Activated CD4-positive, CD25-positive, alpha-beta regulatory T cell treated with anti-CD3 and anti-CD28 coated beads, Interleukin-2, amount 50 U/mL, for 72 hours (primary cell): ENCODE measurements at places on chromosomes 7 and 10.

GRCh38 chr7:158367634-158367982 is 220.0 kb downstream of the PTPRN2 start:
- no peak for DNase-seq

GRCh38 chr10:29256019-29256418 is 32.9 kb upstream of the LYZL1 start:
- no peak for DNase-seq

GRCh38 chr7:50533866-50534265 is 31.3 kb downstream of the DDC start:
- no peak for DNase-seq

- no peak for DNase-seq
Observed at GRCh38 chr10:53463539-53463938, 691.0 kb upstream of the MBL2 start.

- no peak for DNase-seq
Observed at GRCh38 chr10:107931808-107932207, 767.3 kb upstream of the SORCS1 start.

GRCh38 chr7:120171406-120171805 is 101.6 kb upstream of the KCND2 start:
- no peak for DNase-seq

DNA sequence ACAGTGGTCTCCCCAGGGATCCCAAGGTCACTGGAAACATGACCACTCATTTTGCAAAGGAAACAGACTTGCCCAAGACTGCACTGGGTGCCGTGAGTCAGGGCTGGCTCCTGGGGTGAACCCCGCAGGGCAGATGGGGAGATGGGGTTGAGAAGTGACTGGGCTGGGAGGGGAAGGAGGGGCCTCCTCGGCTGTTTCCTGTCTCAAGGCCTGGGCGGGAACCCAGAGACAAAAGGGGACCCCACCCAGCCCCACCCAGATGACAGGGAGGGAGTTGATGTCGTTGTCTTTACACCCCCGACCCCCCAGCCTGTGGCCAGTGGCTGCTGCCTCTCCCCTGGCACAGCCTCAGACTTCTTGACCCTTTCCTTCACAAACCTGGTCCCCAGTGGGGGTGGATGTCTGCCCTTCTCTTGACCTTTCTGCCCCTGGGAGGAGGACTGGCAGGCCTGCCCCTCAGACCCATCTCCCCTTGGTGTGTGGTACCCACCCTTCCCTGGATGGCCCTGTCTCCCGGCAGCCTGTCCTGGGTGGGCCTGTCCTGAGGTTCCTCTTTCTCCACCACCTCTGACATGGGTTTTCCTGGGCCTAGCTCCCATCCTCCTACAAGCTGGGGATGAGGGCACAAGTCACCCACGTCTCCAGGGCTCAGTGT is 1.4 kb downstream of the MYO1G start:
- DNase-seq = peak; percentile 73

GRCh38 chr10:15045380-15045779 is 1.6 kb downstream of the OLAH start:
- DNase-seq = no peak

- DNase-seq = no peak
Observed at GRCh38 chr10:31215052-31215451, 104.0 kb upstream of the ZEB1 start.

DNA sequence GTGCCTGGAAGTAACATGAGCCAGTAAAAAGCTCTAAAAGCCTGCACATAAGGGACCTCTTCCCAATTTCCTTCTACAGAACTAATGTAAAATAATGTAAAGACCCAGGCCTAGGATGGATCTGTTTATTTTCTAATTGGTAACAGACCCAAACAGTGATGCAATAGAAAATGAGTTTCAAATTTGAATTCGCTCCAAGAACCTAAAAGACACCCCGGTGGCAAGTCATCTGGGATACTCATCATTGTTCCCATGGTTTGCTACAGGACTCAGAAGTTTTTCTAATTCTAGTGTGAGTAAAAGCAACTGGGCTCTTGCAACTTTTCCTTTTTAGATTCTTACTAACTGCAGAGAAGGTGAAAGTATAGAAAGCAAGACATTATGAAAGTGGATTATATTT is 271.3 kb upstream of the CACNA2D1 start:
- DNase-seq = no peak

DNA sequence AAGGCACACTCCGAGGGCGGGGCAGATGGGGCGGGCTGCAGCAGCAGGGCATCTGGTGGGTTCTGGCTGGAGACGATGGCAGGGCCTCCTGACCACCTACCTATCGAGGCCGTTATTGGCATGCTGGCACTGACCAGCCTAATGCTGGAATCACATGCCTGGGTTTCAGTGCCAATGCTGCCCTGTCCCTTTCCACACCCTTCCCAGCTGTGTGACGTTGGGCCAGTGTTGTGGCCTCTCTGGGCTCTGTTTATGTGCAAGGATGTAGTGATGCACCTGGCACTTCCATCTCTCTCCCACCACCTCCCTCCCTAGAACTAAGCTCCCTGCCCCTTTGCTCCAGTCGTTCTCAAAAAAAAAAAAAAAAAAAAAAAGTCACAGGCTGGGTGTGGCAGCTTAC is 132.9 kb downstream of the ZMIZ1 start:
- no peak for DNase-seq

DNA sequence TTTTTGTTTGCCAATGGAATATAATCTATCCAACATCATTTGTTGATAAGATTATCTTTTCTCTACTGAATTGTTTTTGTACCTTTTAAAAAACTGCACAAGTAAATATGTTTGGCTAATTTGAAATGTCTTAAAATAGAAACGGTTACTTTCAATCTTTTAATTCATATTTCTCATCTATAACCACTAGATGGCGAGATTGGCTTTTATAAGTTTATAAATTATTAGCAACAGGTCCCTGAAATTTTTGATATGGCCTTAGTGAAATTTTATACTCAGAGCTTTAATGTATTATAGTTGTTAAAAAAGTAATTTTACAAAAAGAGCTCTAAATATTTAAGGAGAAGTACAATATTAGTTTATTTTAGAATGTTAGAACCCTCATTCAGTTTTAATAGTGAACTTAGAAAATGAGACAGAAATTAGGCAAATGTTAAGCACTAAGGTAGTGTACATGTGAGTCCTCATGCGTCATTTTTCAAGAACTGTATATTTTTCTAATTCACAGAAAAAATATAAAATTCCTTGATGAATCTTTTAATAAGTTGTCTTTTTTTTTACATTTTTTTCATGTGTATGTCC is 592.5 kb downstream of the ARL4A start:
- DNase-seq = no peak

- no peak for DNase-seq
Observed at GRCh38 chr7:67364441-67365017, 367.9 kb downstream of the TYW1 start.

DNA sequence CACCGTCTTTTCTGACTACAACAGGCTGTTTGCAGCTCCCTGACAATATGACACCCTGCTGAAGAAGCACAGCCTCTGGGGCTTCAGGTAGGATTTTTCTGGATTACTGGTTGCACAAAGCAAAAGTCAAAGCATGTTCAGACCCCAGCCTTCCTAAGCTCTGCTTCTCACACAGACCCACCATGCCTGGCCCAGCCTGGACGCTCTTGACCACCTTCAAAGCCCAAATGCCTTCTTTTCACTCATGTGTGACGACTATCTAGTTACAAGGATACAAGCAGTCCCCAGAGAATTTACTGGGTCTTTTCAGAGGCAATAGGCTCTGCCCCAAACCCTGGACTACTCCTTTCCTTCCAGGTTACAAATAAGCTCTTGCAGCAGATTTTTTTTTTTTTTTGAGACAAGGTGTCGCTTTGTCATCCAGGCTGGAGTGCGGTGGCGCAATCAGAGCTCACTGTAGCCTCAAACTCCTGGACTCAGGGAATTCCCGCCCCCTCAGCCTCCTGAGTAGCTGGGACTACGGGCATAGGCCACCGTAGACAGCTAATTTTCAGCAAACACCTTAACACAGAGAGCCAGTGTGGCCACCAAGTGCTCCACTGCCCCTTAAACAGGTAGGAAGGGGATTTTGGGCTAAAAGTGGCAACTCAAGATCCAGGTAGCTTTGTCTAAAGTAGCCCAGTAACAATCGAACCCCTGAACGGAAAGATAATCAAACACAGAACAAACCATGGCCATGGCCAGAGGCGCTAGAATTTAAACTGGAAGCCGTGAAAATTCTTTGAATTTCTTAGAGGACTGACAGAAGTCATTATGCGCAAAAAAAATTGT is 16.2 kb downstream of the SVIL start:
- DNase-seq = no peak

DNA sequence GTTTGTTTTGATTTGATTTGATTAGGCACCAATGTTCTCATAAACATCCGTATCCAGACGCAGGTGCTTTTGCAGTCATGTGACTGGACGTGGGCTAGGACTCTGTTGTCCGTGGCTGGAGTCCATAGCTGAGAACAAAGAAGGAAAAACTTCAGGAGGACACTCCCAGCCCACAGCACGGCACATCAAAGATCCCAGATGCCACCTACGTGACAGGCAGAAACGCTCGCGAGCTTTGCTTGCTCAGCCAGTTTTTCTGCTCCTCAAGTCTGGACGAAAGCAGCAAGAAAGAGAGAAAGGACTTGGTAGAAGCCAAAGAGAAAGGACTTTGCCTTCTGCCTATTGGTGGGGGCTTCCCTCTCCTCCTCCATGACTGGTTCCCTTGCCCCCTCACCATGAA is 6.9 kb upstream of the ZKSCAN1 start:
- DNase-seq = no peak

GRCh38 chr10:35486297-35486990 is 118.7 kb upstream of the GJD4 start:
- DNase-seq = no peak

- DNase-seq = no peak
Observed at GRCh38 chr10:22681783-22682183, 32.6 kb downstream of the PIP4K2A start.

DNA sequence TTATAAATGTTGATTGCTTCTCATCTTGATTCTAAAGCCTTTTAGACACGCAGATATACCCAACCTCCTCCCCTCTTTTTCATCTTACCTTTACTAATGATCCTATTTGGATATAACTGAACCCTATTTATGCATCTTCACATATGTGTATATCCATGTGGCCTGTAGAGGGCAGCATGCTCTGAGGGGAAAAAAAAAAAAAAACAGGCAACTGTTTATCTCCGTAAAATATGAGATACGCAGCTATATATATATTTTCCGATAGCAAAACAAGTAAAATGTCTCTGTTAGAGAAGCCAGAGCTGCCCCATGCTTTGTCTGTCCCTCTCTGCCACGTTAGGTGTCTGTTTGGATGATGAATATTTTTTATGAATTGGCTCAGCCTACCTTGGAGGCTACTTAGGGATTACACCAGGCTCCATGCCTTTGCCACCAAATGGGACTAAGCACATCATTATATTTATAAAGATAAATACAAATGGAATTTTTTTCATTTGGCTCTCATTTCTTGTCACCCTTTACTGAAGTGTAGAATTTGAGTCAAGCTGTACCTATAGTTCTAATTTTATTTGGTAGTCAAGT is 174.8 kb upstream of the FZD1 start:
- DNase-seq = no peak

GRCh38 chr7:93055543-93056107 is 62.2 kb downstream of the SAMD9 start:
- no peak for DNase-seq

DNA sequence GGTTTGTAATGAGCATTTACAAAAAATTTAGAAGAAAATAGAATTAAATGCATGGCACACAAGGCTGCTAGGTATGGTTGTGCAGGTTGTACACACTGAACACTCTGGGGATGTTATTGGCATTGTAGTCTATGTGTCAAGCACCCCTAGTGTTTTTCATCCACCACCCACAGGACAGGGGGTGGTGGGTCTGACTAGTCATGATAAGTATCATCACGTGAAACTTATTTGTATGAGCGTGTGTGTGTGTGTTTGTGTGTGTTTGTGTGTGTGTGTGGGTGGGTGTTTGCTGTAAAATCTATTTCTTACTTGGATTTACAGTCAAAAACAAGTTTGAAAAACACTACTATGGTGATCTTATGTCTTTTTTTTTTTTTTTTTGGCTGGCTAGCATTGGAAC is 66.5 kb downstream of the MAP3K8 start:
- no peak for DNase-seq

DNA sequence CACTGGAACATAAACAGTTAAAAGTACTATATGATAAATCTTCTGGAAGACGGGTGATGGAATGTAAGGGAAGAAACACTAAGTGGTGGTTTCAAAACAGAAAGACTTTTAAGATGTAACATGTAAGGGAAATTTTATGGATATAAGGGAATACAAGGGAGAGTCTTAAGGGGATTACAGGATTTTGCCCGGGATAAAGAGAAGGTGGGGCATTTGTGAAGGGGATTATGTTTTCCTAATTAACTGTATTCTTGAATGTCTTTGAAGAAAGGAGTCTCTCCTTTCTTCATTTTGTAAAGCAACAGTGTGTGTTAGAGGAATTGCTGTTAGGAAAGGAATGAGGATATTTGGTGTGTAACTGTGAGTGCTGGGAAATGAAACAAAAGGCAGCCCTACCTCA is 745.2 kb downstream of the AUTS2 start:
- DNase-seq = no peak

- no peak for DNase-seq
Observed at GRCh38 chr10:92691591-92692079, 1.9 kb downstream of the HHEX start.

DNA sequence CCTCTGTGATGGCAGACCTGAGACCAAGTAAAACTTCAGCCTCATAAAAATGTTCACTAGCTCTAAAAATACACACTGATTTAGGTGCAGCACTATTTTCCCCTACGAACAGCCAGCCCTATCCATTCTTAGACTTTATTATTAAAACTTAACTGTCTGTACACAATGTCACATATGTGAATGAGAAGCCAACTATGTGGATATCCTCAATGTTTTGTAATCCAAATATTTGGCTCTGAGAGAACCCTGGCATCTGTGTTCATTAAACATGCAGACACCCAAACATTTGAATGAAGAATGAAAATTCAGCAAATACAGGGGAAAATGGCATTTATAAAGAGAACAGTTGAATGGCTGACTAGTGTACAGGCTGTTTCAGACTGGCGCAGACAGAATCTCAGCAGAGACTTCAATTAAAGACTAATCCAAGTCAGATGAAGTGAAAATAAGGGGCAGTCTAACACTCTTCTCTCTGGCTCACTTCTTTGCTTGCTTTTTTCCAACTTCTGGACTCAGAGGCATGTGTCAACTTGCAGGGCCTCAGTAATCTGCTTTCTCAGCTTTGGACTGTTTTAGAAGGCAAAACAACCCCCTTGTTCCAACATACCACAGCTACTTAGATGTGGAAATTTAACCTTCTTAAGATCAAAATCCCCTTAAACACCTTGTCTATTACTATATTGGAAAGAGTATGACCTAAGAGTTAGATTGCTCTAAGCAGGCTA is 47.4 kb upstream of the FAM180A start:
- no peak for DNase-seq

DNA sequence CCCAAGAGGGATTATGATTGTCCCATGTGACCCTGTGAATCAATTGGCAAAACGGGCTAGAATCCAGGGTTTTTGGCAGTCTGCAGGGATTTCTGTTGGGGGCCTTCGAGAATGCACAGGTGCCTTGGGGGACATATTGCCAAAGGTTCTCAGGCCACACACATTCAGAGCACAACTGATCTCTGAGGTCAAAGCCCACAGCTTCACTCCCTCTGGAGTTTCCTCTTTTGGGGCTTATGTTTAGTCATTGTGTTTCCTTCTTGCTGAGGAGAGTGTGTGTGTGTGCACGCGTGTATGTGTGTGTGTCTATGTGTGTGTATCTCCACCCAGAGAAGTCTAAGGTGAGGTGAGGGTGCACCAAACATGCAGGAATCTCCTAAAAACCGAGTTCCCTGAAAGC is 8.8 kb downstream of the PPIF start:
- no peak for DNase-seq

GRCh38 chr7:120218712-120219111 is 54.3 kb upstream of the KCND2 start:
- no peak for DNase-seq

- no peak for DNase-seq
Observed at GRCh38 chr10:133475821-133476640, 22.3 kb downstream of the SCART1 start.
